ENCODE measurements at places on chromosomes 5 and 9. TPM values are rescaled to one million over a fixed set of nuclear protein-coding genes. Genes with fewer than 3 reads are reported as not detected.

DNA sequence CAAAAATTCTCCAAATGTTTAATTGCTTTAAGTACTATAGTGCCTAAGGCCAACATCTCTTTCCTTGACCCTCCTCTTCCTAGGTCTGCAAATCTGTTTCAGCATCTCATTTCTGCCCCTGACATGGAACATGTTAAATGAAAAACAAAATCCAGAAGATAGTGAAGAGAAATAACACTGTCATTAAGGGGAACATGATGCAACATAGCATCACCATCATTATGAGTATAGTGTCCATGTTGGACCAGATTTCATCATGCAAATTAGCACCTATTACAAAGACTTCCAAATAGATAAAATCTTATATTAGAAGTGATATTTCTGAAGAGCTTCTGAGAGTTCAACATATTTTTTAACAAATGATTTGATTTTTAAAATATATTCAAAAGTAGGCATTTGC lies 375.2 kb downstream of the PTPRD start:
- no peak for DNase-seq

- no peak for DNase-seq
Observed at GRCh38 chr5:111453747-111454146, 58.6 kb downstream of the STARD4 start.

DNA sequence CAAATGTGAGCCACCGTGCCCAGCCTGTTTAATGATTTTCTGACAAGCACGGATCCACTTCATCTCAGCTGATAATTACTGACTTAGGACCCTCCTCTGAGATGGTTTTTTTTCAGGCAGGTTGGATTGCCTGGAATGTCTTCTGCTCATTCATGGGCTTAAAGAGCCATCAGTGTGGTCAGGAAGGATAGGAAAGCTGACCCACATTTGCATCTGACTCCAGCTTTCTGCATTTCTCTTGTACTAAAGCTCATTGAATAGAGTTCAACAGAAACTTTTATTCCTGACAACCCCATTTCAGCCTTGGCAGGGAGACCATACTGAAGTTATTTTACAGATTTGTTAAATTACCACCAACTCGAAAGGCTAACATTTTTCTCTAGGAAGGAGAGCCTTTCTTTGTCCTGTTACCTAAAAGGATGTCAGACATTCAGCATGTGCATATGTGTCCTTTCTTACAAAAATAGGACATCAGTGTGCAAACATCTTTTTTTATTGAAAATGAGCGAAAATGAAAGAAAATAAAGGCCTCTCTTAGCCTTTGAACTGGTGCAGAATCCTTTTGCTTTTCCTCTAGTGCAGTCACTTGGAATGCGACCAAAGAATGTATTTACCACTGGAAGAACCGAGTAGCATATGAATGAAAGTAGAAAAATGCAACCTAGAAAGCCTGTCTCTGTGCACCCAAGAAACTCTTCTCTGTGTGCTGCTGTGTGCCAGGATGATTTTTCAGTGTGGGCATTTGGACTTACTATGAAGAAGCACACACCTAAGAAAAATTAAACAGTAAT lies 26.6 kb downstream of the ADCY2 start:
- DNase-seq, result no peak

GRCh38 chr9:69122549-69123141 lies 51.4 kb upstream of the TJP2 start:
- DNase-seq, result no peak

- peak; percentile 46 for DNase-seq
Observed at GRCh38 chr9:128192601-128193371, 1.4 kb upstream of the CIZ1 start.

Gene NR6A1
- total RNA-seq, result not detected
